Dermis microvascular lymphatic vessel endothelial cell (primary cell): ENCODE measurements at places on chromosomes 2 and 18. TPM values are rescaled to one million over a fixed set of nuclear protein-coding genes. Genes with fewer than 3 reads are reported as not detected.
A peak's percentile ranks its signal among the peaks of the same experiment; 100 is the strongest.

The SANBR gene
- 8.7 and 11.0 TPM in 2 replicates for total RNA-seq

The TEKT4 gene
- not detected in 2 replicates for total RNA-seq

The UGT1A3 gene
- total RNA-seq, result not detected in 2 replicates

The GNAL gene
- 0.39 and 0.51 TPM in 2 replicates for total RNA-seq

The RSAD2 gene
- total RNA-seq, result 0.25 and 0.39 TPM in 2 replicates

The CHN1 gene
- 9.8 and 9.9 TPM in 2 replicates for total RNA-seq

The CFC1 gene
- not detected in 2 replicates for total RNA-seq

The CFAP210 gene
- not detected in 2 replicates for total RNA-seq

The WNT10A gene
- total RNA-seq, result not detected in 2 replicates

The LBX2 gene
- total RNA-seq, result 0.39 and 0.51 TPM in 2 replicates

The AQP4 gene
- not detected in 2 replicates for total RNA-seq

The IL1A gene
- total RNA-seq, result not detected in 2 replicates

The ALK gene
- not detected in 2 replicates for total RNA-seq

The OLA1 gene
- 58.5 and 72.4 TPM in 2 replicates for total RNA-seq

The MEIS1 gene
- total RNA-seq, result 3.6 and 5.3 TPM in 2 replicates

The AUP1 gene
- 84.3 and 113 TPM in 2 replicates for total RNA-seq

The SAG gene
- total RNA-seq, result under 0.01 TPM in 1 of 2 replicates, not detected in the other

- DNase-seq, result peak; percentile 95
Observed at GRCh38 chr2:189261431-189261841, 81.9 kb upstream of the COL5A2 start.

GRCh38 chr2:180980943-180981911, 822 bp downstream of the UBE2E3 start:
- peak; percentile 55 for DNase-seq

DNA sequence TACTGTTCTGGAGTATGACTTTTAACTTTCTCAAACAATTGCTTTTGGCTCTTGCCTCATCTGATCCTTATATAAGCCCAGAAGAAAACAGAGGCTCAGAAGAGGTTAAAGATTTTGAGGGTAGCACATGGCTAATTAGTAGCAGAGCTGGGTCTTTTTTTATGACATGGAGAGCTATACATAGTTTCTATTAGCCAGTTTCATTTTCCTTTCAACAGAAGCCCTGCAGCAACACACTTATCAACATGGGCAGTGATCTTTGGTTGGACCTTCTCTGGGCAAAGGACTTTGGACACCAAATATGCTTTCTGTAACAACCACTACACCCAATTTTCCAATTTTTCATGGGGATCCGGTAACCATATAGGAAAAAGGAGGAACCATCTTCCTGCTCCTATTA, 64.9 kb downstream of the NCKAP5 start:
- no peak for DNase-seq

GRCh38 chr2:196607073-196607472, 32.4 kb upstream of the CCDC150 start:
- no peak for DNase-seq

- no peak for DNase-seq
Observed at GRCh38 chr2:240825476-240825875, 5.5 kb upstream of the KIF1A start.

GRCh38 chr2:189233527-189233926, 54.0 kb upstream of the COL5A2 start:
- no peak for DNase-seq

DNA sequence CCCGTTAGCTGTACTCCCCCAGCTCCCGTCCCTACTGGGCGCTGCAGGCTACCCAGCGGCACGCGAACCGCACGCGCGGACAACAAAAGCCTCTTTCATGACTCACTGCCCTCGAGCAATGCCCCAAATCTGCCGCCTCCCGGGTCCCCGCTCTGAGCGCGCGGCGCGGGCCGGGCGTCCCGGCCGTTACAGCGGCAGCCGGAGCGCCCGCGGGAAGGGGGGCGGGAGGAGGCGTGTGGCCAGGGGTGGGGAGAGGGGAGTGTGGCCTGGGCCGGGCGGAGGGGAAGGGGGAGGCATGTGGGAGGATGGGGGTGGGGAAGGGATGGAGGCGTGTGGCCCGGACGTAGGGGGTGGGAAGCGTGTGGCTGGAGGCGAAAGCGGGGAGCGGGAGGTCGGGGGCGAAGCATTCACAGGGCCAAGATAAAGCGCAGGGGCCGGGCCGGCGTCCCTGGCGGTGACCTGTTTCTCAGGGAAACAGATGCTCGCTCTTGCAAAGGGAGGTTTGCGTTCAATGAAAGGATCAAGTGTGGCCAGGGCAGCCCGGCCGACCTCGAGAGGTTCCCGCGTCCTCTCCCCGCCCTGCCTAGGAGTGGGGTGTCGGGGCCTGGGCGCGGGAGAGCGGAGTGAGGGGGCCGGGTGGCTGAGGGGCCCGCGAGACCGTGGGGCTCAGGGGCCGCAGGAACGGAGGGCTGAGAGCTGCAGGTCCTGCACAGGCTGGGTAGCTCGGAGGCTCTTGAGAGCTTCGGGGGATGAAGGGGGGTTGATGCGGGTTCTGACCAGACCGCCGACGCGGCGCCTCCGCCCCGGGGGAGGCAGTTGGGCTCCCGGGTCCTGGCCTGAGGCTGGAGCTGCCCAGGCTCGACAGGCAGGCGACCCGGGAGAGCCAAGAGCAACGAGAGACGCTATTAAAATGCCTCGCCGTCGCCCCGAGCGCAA, 3.5 kb upstream of the NEUROD1 start:
- no peak for DNase-seq

- DNase-seq, result no peak
Observed at GRCh38 chr18:59228351-59228750, 8.4 kb downstream of the GRP start.

DNA sequence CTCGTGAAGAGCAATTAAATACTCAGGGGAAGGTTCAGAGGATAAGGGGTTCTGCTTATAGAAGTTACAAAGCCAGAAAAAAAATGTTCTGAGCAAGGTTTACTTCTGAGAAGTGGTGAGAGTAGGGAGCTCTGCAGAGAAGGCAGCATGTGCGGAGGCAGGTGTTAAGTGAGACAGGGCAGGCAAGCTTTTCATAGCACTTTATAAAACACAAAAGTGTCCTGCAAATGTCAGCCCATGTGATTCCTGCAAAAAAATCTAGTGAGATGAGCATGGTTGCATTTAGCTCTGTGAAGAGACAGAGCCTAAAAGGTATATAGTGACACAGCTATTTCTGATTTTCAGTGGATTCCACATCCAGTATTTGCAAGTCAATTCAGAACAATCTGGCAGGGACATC, 223.8 kb upstream of the SYT4 start:
- DNase-seq, result no peak

DNA sequence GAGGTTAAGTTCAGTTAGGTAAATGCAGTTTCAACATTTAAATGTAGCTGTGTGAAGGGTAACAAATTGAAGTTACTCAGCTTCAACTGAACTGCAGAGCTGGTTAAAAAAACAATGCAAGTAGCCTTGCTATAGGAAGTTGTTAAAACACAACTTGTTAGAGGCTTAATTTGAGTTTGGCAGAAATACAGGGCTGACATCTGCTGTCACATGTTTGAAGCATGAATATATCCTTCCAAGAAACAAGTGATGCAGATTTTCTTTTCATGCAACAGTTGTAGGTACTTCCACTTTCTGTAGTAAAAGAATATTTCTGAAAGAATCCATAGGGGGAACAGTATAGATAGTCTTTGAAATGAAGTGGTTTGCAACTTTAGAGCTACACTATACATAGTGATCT, 208.7 kb upstream of the RASGRP3 start:
- DNase-seq, result peak; percentile 69

DNA sequence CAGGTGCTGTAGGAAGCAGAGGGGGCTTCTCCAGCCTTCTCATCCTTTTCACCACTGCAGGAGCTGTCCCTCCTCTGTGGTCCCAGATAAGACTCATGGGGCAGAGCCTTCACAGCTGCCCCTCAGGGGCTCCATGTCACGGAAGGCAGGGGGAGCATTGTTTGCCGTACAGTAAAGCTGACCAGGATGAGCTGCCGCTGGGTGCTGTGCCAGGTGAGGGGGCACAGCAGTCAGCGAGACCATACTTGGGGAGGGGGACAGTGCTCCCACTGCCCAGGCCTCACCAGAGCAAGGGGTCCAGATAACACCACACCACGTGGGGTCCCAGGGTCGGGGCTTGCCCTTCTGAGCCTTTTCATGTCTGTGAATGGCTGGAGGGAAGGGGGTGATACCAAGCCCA, 46.3 kb downstream of the PLEKHB2 start:
- no peak for DNase-seq

GRCh38 chr18:61765097-61765496, 127.7 kb downstream of the RNF152 start:
- DNase-seq, result no peak

GRCh38 chr2:109317471-109318095, 188.6 kb downstream of the SH3RF3 start:
- DNase-seq, result no peak

- no peak for DNase-seq
Observed at GRCh38 chr2:29295845-29296244, 180.6 kb downstream of the CLIP4 start.

- no peak for DNase-seq
Observed at GRCh38 chr18:47830772-47831171, 99.7 kb downstream of the SMAD2 start.

- no peak for DNase-seq
Observed at GRCh38 chr18:7414459-7414858, 152.7 kb upstream of the PTPRM start.

GRCh38 chr2:233091595-233092375, 31.6 kb downstream of the INPP5D start:
- no peak for DNase-seq

- no peak for DNase-seq
Observed at GRCh38 chr2:30747206-30747605, 60.0 kb downstream of the CAPN13 start.

DNA sequence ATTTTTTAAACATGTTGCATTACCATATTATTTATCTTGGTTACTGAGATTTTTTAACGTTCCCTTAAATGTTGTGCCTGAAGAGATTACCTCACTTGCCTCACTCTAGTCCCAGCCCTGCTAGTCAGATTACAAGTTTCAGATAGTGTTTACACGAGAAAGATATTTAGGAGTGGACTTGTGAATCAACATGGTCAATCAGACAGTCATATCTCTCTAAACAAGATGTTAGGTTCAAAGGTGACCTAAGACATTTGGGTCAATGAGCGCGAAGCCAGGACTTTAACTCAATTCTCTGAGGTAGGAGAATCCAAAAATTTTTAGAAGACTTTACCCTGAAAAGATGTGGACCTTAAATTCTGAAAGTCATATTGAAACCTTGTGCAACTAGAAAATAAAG, 14.8 kb upstream of the CALCRL start:
- no peak for DNase-seq

- DNase-seq, result no peak
Observed at GRCh38 chr2:147198651-147199171, 646.1 kb upstream of the ACVR2A start.

DNA sequence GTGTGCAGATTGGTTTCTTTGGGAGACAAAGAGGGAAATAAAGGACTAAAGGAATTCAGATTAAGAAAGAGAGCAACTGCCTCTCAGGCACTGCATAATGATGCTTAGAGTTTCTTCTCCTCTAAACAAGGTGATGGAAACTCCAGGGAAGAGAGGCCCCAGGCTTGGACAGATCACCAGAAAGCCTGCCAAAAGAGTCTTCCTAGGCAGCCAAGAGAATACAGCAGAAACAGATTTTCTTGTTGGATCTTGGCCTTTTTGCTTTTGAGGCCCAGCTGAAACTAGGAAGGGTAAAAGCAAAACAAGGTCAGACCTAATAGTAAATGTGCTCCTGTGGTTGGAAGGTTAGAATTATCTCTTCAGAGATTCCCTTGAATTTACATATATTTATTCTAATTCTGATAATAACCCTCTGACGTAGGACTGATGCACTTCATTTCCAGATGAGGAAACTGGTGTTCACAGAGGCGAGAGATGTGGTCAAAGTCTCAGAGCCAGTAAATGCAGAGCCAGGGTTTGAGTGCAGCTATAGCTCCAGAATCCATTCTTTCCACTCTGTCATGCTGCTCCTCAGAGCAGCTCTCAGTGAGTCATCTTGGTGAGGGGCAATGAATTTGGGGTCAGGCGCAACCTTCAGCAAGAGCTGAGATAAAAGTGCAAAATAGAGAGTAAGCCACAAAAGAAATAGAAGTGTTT, 142.3 kb upstream of the FBXO11 start:
- DNase-seq, result no peak

DNA sequence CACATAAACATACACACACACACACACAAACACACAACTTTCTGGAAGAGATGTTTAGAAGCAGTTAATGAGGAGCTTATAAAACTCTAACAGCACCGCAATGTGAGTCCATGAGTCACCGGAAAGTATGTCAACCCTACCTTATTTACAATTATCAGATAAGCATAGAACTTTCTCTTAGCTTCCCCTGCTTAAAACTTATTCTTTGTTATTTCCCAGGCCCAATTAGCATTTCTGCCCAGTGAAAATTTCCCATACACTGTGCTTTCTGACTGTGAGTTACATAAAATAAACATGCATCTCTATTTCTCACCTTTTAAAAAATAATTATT, 737.6 kb downstream of the LRP1B start:
- DNase-seq, result peak; percentile 25

- no peak for DNase-seq
Observed at GRCh38 chr2:234964631-234965461, 13.0 kb downstream of the SH3BP4 start.

DNA sequence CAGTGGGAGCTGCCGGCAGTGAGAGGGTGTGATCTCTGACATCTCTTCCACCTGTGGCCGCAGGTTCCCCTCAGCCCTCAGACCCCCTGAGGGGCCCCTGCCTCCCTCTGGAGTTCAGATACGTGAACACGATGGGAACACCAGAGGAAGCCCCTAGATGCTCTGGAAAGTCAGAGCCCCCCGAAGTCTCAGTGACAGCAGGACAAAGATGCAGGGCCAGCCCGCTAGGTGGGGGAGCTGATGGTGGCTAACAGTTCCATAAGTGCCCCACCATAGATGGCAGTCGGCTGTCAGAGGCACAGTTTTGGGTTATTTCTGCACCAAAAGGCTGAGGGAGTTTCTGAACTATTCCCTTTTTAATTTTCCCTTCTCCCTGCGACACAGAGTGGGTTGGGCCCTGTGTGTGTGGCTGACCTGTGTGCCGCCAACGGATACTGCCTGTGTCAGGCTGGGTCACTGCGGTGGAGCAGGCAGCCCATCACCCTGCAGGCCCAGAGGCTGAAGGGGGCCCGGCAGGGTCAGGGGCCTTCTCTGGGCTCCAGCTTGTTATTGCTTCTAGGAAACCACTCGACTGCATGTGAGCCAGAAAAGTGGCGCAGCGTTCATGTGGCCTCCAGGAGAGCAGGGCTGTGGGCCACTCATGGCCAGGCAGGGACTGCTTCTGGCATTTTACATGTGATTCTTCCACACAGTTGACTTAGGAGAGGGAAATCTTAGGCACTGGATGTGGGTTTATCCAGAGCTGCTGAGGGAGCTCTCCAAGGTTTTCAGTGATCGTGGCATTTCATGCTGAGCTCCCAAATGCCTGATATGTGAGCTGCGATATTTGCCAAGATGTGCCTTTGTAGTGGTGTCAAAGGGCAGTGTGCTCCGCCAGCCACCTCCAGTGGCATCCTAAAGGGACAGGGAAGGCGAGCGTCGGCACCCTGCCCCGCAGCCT, 225.1 kb downstream of the SH3RF3 start:
- DNase-seq, result no peak

DNA sequence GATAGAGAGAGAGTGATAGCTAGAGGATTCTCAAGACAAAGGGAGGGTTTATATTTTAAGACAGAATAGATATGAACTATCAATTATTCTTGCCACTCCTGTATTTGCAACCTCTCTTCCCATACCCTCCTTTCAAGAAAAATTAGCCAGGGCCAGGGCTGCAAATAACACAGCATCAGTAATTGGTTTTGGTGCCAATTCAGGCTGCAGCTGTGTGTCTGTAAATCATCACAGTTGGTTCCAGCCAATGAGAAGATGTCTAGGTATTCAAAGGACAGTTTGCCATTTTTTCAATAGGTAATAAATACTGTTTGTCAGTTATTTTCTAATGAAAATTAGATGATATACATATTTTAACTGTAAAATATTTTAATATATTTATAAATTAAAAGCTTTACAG, 73.5 kb downstream of the WDPCP start:
- DNase-seq, result no peak
